ENCODE measurements at places on chromosomes 7 and 10.

GRCh38 chr7:136058546-136058945 lies 81.4 kb upstream of the MTPN start:
- DNase-seq, result no peak

DNA sequence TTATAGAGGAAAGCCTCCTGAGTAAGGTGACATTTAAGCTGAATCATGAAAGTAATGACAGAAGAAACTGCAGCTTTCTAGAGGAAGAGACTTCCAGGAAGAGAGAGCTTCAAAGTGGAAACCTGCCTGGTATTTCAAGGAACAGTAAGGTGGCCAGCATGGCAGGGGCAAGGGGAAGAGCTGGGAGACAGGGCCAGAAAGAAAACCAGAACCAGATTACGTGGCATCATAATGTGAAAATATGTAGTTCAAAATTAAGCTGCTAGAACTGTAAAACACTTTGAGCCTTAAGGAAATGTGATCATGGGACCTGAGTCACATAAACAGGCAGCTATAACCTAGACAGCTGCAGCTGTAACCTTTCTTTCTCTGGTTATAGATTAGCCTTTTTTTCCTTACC lies 238.0 kb upstream of the FOXK1 start:
- no peak for DNase-seq

DNA sequence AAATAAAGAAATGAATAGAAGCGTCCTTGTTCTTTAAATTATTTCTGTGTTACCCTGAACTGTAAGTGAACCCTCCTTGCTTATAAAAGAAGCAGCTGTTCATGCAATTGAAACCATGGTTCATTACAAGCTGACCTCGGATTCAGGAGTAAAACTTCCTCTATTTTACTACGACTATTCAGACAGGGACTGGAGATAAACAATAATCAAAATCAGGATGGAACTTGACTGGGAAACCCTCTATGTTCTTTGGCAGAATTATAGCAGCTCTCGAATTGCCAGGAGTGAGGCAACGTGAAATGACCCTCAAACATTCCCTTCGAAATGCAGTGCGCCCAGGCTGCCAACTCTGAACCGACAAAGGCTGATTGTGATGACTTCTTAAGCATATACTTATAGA lies 172.1 kb downstream of the CYP26A1 start:
- DNase-seq, result no peak

DNA sequence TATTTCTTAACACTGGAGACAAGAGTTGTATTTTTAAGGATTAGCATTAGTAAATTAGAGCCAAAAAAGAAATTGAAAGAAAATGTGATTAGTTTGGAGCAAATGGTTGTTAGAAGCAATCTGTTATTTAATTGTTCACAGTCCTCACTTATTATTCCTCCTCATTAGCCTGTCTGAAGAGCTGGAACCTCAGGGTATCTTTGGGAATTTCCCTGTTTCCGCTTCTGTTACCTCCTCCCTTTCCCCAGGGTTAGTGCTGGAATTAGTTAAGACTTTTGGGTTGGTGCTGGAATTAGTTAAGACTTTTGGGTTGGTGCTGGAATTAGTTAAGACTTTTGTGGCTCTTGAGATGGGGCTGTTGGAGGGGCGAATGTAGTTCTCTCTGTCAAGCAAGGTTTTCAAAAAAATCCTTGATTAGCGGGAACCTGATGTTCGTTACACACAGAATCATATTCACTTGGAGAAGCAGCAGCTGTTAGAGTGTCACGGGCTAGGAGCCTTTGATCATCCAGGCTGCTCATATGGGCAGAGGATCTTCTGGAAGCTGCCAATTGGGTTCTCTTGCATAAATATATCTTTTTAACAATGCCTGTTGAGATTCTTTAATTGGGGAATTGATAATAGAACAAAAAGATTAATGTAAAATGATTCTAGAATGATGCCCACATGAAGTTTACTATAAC lies 251.0 kb upstream of the NPSR1 start:
- no peak for DNase-seq

DNA sequence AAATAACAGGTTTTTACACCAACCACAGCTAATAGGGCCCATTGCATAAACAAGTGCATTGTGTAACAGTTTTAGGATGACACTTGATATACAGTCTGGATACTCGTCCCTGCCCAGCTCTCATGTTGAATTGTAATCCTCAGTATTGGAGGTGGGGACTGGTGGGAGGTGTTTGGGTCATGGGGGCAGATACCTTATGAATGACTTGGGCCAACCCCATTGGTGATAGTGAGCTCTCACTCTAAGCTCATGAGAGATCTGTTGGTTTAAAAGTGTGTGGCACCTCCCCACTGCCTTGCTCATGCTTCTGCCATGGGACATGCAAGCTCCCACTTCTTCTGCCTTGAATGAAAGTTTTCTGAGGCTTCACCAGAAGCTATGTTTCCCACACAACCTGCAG lies 136.7 kb downstream of the PDE1C start:
- DNase-seq, result no peak

DNA sequence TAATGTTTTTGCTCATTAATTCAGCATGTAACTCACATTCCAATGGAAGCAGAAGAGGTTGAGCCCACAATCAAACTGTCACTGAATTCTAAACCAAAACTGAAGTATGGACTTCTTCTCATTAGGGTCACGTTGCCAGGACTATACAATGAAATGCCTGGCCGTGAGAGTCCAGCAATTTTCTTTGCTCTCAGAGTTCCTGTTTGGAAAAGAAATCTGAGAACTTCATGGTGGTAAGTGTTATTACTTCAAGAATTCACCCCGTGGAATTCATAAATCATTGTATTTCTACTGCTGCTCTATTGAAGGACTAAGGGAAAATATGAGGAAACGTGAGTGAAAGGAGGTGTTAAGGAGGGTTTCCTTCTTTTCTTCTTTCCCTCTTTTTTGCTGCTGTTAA lies 441.8 kb upstream of the AKR1E2 start:
- DNase-seq, result no peak

DNA sequence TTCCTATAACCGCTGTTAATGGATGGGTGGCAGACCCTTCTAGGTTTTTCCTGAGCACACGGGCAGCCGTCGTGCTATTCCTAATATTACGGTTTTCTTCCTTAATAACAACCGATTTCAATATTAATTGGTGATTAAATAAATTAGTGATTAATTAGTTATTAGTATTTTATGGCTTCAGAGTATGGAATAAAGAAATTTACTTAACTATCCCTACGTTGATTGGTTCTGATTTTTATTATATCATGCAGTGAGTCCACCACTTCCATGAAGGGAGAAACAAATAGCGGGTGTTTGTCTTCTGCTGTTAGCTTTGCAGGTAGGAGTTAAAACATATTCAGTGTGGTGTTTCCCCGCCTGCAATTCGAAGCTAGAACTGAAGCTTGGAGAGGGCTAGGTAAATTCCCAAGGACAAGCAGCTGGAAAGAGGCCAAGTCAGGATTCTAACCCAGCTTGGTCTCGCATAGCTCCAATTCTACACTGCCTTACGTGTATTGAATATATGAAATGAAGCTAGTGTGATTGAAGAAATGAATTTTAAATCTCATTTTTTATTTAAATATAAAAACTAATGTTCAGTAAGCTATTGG lies 928 bp upstream of the CSTF2T start:
- DNase-seq, result peak; percentile 7

GRCh38 chr10:31972519-31973041 lies 43.9 kb upstream of the ARHGAP12 start:
- DNase-seq, result no peak

GRCh38 chr10:100020142-100020885 lies 10.6 kb upstream of the DNMBP start:
- DNase-seq, result no peak

DNA sequence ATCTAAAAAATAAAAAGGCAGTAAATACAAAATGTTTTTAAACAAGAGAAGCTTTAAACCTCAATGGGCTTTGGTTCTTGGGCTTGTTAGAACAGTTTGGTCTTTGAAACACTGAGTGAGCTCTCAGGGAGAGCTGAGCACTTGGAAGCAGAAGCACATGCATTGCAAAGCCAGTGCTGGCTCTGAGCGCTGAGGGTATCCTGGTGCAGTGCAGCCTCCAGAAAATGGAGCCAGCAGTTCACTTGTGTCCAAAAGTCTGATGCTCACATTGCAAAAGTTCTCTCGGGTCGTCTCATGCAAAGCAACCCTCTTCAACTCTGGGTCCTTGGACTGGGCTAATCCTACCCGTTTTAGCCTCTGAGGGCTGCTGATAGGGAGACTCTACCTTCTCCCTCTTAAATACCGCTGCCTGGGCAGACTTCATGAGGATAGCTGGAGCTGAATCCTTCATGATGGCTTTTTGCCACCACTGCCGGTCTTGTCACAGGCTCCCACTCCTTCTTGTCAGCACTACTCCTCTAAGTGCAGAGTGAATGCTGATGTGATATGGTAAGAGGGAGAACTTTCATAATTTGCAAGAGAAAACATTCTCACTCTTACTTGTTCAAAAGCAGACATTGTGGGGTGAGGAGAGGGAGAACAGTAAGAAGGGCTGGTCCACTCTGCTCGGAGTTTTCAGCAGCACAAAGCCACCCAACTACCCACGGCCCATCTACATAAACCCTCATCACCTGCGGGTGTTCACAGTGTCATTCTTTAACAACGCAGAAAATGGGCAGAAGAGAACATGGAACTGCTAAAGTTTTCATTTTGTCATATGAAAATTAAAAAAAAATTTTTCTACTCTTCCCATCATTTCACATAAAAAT lies 42.2 kb upstream of the BMPER start:
- no peak for DNase-seq

DNA sequence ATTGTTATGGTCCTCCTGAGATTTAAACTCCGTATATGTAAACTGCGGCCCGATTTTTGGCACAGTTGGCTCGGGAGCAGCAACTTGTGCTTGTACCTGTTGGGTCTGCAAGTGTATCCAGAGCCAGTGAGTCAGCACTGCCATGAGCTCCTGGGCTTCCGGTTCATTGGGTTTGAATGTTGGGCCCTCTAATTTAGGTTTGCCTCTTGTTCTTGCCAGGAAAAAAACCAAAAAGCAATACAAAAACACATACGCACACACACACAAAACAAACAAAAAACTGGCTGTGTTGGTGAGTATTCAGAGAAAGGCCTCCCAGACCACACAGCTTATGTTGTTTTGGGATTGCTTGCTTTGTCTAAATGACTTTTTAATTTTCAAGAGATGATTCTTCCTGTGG lies 26.3 kb downstream of the SND1 start:
- no peak for DNase-seq

DNA sequence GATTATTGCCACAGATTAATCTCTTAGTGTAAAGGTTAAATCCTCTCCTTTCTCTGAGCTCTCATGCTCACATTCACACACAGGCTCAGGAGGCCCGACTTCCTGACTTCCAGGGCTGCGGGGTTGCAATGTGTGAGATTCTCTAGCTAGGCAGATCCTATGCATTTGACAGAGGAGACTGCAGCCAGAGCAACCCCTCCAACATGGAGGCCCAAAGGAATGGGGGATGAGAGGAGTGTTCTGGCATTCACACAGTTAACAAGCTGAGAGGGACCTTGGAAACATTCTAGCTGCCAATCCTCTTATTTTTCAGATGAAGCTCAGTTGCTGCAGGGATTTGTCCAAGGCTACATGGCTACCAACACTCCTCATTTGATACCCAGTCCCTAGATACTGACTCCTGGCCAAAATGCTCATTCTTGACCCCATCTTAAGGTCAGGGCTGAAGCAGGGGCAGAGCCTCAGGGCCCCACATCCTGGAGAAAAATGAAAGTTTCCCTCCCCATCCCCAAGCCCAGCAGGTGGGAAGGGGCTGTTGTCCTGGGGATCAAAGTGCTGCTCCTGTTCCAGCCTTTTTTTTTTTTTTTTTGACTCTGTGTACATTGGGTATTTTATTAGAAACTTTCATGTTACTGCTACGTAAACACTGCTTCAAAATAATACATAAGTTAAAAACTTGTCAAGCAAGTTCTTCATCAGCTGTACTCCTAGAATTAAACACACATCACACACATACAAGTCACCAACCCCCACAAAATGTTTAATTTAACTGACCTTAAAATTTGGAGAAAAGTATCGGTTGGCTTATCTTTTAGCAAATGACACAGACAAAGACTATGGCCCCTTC lies 325.6 kb downstream of the PLXNA4 start:
- no peak for DNase-seq

GRCh38 chr10:97000487-97001182 lies 168.5 kb downstream of the LCOR start:
- no peak for DNase-seq

GRCh38 chr10:131751827-131752775 lies 148.7 kb upstream of the PPP2R2D start:
- DNase-seq, result no peak

DNA sequence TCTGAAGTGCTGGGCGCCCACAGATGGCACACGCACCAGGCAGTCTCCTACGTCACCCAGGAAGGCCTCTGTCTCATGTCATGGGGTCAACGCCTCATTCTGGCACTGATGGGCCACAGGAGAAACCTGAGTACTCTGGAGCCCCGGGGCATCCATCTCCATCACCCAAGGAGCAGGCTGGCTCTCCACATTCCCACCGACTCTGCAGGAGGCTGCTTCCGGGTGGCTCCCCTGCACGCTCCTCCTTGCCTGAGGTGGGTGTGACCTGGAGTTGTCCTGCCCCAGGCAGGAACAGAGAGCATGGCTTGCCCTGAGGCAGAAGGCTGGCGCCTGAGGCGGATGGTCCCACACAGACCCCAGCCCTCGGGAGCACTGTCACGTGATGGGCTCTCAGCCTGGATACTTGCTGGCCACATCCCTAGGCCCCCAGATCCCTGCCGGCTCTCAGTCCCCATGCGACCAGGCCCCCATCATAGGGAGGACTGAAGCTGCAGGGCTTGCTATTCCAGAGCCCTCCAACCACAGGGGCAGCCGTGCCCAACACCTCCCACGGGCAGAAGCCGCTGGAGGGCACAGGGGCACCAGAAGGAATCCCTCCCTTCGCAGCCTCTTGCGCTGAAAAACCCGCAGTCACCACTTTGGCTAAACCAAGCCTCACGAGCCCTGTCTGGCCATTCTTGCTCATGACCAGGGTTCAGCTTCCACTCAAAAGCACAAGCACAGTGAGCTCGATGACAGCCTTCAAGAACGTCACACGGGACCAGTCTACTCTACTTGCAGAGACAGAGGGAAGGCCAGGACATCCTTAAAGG lies 80.7 kb downstream of the MAD1L1 start:
- no peak for DNase-seq
